ENCODE measurements at places on chromosomes 16 and 17.
A peak's percentile ranks its signal among the peaks of the same experiment; 100 is the strongest.

- DNase-seq, result no peak
Measured at GRCh38 chr17:80957461-80957941, 34.1 kb upstream of the CHMP6 start.

DNA sequence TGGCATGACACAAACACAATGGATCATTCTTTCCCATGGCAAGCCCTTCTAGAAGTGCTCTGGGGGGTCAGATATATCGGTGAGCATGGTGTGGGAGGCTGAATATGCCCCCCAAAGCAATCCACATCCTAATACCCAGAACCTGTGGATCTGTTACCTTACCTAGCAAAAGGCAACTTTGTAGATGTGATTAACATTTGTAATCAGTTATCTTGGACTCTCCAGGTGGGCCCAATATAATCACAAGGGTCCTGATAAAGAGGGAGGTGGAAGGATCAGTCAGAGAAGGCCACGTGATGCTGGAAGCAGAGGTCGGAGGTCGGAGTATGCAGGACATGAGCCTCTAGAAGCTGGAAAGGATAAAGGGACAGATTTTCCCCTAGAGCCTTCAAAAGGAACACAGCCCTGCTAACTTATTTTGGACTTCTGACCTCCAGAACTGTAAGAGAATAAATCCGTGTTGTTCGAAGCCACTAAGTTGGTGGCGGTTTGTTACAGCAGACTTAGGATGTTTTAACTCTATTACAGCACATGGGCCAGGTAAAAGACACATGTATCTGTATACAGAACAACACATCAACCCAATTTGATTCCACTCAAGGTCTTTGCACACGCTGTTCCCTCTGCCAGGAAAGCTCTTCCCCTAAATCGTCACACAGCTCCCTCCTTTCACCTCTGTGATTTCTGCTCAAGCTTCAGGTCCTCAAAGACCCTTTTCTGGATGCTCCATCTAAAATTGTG is 115.3 kb downstream of the NOG start:
- DNase-seq, result no peak

DNA sequence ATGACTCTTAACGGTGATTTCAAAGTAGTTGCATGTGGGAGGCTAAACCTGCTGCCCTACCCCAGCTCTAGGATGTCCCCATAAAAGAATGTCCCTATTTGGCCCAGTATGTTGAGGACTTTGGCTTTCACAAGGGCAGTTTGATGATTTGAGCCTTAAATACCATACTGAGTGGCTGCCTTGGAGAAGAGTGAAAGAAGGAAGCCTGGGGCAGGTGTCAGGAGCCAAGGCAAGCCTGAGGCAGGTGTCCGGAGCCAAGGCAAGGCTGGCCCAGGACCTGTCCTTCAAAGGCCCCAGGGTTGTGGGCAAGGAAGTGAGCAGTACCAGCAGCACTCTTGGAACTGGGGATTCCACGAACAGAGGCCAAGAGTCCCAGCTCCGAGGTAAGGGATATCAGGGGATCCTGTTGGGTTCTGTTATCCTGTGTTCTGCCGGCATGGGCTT is 18.6 kb downstream of the ST6GALNAC2 start:
- no peak for DNase-seq

GRCh38 chr16:59179446-59180082 is 445.4 kb upstream of the GOT2 start:
- no peak for DNase-seq

- no peak for DNase-seq
Measured at GRCh38 chr17:76949913-76950695, 81.9 kb downstream of the MGAT5B start.

GRCh38 chr17:48907713-48908046 is 527 bp upstream of the UBE2Z start:
- peak; percentile 65 for DNase-seq

DNA sequence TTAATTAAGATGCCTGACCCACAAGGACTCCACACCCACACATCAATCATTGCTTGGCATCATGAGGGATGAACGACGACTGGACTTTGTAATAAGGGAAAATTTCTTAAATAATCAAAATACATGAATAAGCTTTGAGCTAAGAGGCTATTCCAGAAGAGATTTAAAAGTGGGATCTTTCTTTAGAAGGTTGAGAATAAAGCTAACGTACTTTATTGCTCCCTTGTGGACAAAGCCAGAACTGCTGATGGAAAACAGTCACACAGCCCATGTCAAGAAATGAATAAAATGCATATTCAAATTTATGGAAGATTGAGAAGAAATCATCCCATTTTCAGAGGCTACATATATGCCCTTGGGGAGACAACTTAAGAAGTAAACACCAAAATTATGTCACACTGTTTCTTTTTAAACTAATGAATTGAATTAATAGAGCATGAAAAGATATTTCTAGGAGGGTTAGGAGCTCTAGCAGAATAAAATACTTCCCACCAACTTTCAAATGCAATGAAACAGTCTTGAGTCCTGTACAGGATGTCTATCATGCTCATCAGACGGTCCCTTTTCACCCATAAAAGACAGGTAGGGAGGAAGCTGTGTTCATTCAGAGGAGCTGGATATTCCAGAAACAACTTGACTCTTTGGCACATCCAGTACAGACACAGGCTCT is 60.2 kb upstream of the PHOSPHO1 start:
- DNase-seq, result peak; percentile 75

DNA sequence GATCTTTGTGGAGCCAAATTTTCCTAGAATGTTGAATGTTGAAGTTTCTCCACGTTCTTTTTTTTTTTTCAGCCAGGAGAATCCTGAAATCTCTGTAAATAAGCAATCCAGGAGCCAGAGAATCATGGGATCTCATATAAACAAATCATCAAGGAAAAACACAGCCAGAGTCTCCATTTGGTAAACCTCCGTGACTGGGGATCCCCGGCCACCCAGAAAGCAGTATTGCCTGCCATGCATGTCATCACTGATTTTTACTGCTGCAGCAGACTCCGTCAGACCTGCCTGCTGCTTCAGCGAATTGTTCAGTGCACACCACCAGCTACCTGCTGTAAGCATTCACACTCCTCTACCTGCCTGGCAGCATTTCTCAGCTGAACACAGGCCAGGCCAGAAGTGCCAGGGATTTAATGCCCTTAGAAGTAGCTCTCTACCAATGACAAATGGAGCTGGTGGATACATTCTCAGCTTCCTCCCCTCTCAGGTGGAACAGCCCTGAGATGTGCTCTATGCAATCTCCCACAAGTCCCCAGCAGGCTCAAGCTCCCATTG is 158.6 kb downstream of the CYLD start:
- no peak for DNase-seq

DNA sequence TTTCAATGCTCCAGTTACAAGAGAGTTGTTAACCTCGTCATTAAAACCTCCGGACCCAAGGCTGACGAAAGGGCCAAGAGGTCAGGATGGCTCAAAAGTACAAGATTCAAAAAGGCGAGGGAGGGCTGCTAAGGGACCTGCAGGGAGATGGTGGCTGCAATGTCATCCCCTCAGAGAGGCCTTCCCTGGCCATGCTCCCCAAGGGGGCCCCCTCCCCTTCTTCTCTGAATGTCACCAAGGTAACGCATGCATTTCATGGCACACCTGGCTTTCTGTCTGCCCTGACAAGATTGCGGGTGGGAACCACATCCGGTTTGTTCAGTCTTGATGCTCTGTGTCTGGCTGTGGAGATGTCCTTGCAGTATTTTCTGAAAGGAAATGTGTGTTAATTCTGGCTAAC is 89.9 kb downstream of the C16orf78 start:
- DNase-seq, result no peak

DNA sequence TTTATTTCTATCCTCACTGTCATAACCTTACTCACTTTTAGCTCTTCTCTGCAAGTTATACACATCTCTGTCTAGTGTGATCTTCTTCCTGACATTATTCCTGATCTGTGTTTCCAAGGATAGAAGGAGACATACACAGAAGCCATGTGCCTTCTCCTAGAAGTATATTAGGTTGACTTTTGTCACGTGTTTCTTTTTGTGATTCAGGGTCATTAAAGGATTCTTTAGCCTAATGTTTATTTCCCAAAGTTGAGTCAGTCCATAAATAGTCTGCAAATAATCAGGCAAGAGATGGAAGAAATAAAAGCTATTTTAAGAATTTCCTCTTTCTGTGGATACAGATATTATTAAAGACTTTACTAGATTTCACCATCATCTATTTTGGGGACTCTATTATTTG is 214.1 kb upstream of the GOT2 start:
- no peak for DNase-seq

DNA sequence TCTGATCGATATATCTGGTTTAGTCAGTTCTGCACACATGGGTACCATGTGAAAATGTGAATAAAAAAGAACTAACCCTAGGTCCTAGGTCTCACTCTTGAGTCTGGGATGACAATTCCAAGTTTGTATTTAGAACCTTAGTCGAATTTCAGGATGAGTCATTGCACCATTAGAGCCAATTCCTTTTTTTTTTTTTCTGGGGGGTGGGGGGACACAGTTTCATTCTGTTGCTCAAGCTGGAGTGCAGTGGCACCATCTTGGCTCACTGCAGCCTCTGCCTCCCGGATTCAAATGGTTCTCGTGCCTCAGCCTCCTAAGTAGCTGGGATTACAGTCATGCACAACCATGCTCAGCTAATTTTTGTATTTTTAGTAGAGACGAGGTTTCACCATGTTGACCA is 41.6 kb downstream of the SPAG9 start:
- DNase-seq, result no peak

GRCh38 chr16:22955461-22956070 is 141.6 kb downstream of the HS3ST2 start:
- DNase-seq, result no peak

GRCh38 chr16:56885446-56886162 is 20.6 kb downstream of the SLC12A3 start:
- DNase-seq, result no peak

- no peak for DNase-seq
Measured at GRCh38 chr16:51538707-51539498, 387.8 kb upstream of the SALL1 start.

DNA sequence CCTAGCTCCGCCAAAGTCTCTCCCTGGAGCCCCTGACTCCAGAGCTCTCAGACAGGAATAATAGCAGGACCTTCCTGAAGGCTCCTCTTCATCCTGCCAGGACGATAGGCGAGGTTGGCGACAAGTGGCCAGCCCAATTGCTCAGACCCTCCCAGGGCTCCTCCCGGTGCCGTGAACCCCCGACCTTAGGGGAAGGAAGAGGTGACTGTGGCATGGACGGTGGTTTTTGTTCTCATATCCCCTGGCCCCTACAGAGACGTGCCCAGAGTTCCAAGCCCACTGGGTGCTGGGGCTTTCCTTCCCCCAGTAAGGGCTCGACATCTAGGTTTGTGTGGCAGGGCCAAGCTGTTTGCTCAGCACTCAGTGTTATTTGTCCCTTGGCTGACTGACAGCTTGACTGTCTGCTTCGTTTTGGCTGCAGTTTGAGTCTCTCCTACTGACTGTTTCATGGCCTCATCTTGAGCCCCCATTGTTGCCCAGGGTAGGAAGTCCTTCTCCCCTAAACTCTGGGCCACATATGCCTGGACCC is 4.6 kb upstream of the ADCY7 start:
- DNase-seq, result peak; percentile 60

GRCh38 chr17:74272731-74273201 is 1.3 kb upstream of the DNAI2 start:
- DNase-seq, result no peak

DNA sequence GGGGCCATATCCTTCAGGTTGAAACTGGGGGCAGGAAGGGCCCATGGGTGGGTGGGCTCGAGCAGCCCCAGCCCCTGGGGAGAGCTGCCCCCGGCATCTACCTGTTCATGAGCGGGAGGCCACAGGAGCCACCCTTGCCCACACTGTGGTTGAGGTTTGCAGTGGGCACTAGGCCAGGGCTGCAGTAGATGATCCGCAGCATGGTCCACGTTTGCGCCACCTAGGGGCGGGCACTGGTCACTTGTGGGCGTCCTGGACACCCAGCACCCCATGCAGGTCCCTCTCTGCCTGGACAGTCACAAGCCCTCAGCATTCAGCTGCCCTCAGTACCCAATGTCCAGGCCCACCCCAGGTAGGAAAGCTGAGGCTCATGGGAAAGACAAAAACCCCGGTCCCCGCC is 1.8 kb upstream of the JMJD8 start:
- peak; percentile 65 for DNase-seq

GRCh38 chr16:85987750-85988078 is 88.8 kb downstream of the IRF8 start:
- DNase-seq, result no peak

GRCh38 chr17:82024859-82025258 is 1.8 kb downstream of the LRRC45 start:
- DNase-seq, result no peak

GRCh38 chr16:154217-155030 is 2.0 kb downstream of the HBZ start:
- DNase-seq, result no peak

DNA sequence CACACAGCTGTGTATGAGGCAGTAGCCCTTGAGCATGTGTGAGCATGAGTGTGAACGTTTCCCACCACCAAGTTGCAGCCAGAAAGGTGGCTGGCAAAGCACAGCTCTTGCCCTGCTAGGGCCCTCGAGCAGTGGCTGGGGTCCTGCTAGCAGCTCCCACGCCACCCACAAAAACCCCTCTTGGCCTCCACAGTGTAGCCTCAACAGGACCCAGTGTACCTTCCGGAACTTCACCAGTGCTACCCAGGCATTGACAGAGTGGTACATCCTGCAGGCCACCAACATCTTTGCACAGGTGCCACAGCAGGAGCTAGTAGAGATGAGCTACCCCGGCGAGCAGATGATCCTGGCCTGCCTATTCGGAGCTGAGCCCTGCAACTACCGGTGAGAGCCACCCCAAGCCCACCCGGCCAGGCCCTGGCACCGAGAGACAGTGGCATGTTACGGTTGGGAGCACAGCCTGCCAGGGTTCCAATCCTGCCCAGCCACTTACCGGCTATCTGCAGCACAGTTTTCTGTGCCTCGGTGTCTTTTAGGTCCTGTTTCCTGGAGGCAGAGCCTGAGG is 53.1 kb downstream of the SCNN1B start:
- no peak for DNase-seq

DNA sequence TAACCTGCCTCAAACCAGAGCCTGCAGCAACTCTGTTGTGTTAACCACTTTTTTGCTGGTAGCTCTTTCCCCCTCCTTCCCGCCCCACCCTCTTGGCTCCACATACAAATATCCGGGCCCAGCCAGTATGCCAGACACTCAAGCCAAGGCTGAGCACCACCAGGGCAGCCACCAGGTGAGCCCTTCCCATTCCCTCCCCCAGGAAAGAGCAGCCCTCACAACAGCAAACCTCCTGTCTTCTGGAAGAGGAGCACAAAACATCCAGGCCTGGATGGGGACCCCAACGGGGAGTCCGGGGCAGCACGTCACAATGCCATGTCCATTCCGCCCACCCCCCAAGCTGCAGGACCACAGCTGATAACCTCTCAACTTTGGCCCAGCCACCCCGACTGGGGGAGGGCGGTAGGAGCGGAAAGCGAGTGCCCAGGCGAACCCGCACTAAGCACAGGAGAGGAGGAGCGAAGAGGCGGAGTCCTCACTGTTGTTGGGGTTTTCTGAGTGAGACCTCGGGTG is 757 bp downstream of the ORMDL3 start:
- DNase-seq, result peak; percentile 51

GRCh38 chr17:238964-239259 is 57.5 kb upstream of the DOC2B start:
- no peak for DNase-seq

DNA sequence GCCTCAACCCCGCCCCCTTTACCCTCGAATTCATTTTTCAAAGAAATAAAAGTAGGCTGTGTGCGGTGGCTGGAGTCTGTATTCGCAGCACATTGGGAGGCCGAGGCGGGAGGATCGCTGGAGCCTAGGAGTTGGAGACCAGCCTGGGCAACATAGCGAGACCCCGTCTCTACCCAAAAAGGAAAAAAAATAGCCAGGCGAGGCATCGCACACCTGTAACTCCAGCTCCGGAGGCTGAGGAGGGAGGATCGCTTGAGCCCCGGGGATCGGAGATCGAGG is 671 bp upstream of the TOP2A start:
- no peak for DNase-seq

Measured in hematopoietic multipotent progenitor cell treated with erythropoietin and hydrocortisone succinate and interleukin-3 and kit ligand, for 8 days (in vitro differentiated cells).